ENCODE measurements at places on chromosomes 12 and 14.

- no peak for DNase-seq
These were observed 59.8 kb upstream of the KIF21A start for GRCh38 chr12:39502726-39503125.

- no peak for DNase-seq
These were observed 38.0 kb downstream of the FOXN3 start for GRCh38 chr14:89379006-89379405.

- DNase-seq = no peak
These were observed 1.5 kb downstream of the KLRB1 start for GRCh38 chr12:9606247-9606646.

GRCh38 chr14:75126121-75126544, 715 bp downstream of the NEK9 start:
- no peak for DNase-seq

- no peak for DNase-seq
These were observed 48.8 kb upstream of the KRR1 start for GRCh38 chr12:75560167-75560566.

GRCh38 chr12:69428351-69429073, 41.7 kb upstream of the FRS2 start:
- DNase-seq = no peak

- DNase-seq = no peak
These were observed 10.1 kb downstream of the MIA2 start for GRCh38 chr14:39243831-39244230.

- DNase-seq = no peak
These were observed 34.4 kb upstream of the CCNT1 start for GRCh38 chr12:48750769-48751356.
